ENCODE measurements at places on chromosomes 2 and 18.

- DNase-seq = no peak
Measured at GRCh38 chr18:75752740-75753263, 325.3 kb upstream of the SMIM21 start.

DNA sequence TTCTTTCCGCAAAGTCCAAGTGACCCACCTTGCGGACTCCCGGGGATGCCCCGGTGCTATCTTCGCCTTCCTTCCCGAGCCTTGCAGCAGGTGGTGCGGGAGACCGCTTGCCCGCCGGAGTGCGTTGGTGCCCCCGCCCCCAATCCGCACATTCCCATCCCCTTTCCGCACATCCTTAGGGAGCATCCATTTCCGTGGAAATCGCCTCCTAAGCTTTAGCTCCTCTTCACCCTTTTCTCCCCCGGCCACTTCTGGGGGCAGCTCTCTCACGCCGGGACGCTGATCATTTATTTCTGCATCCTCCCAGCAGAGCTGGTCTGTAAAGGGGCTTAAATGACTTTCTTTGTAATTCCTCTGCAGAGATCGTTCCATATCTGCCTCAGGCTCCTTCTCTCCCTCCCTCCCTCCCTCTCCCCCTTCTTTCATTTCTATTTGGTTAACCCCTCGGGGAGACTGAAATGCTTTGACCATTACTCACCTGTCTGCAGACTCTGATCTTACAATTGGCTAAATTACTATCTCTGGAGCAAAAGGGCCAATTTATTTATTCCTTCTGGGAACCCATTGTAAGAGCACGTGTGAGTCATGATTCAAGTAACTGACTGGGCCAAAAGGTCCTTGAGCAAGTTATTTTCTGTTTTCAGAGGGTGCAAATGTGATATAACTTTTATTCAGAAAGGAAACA is 1.3 kb upstream of the LYPD1 start:
- no peak for DNase-seq

DNA sequence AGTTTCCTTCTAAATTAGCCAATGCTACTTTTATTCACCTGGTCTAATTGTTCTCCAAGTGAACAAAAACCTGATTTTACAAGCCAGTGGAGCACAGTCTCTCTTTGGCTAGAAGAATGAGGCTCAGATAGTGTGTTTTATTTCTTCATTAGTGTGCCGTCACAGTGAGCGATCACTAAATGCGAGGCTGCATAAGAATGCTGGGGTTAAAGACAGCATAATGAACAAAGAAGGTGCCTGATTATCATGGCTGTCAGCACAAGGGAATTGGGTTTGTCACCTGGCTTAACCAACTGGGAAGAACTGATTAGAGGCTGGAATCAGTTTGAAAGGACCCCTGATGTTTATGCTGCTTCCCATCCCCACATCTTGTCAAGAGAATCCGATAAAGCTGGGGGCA is 76.4 kb downstream of the EPHA4 start:
- no peak for DNase-seq

DNA sequence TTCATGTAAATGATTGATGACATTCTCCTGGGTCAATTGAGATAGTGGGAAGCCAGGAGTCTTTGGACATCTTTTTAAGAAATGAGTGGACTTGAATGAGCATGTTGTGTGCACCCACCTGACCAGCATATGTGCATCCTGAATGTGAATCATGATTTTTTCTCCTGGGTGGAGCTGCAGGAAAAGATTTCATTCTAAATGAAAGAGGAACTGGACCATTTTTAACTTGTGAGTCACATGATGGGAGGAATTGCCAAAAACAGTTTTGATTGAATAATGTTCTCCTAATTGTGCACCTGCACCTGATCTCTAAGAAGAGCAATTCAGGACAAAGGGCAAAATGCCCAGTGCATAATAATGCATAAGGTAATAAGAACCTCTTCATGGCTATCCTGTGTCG is 32.3 kb downstream of the COPS8 start:
- no peak for DNase-seq

DNA sequence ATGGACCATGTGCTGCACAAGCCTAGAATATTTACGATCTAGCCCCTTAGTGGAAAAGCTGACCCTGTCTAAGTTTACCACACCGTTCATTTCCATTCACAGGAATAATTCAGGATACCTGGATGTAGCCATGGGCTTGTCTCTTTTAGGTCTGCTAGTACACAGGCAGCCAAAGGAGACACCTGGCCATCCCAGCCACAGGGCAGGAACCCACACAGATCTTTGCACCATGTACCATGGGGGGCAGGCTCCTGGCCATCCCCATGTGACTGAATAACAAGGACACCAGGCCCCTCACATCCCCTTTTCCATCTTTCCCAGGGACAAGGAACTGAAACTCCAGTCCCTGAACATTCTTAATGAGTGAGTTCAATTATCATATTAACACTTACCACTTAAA is 467.3 kb upstream of the MYT1L start:
- DNase-seq = no peak

GRCh38 chr18:8991155-8991554 is 111.3 kb upstream of the NDUFV2 start:
- DNase-seq = no peak

- DNase-seq = no peak
Measured at GRCh38 chr2:67251741-67252140, 145.4 kb upstream of the ETAA1 start.

GRCh38 chr2:108288534-108289106 is at the start of gene SULT1C2:
SULT1C2 (plus strand) TSS chr2:108288895; CDS start chr2:108293668, 4,773 bp downstream.
- DNase-seq = no peak

- DNase-seq = no peak
Measured at GRCh38 chr18:22293417-22293816, 124.0 kb downstream of the GATA6 start.

DNA sequence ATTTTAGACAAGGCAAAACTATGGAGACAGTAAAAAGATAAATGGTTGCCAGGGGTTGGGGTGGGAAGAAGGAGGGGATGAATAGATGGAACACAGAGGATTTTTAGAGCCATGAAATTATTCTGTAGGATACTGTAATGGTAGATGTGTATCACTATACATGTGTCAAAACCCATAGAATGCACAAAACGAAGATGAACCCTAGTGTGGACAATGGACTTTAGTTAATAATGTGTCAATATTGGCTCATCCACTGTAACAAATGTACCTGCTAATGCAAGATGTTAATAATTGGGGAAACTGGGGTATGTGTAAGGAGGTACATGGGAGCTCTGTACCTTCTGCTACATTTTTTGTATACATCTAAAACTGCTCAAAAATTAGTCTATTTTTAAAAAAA is 1.8 kb upstream of the CD302 start:
- no peak for DNase-seq

DNA sequence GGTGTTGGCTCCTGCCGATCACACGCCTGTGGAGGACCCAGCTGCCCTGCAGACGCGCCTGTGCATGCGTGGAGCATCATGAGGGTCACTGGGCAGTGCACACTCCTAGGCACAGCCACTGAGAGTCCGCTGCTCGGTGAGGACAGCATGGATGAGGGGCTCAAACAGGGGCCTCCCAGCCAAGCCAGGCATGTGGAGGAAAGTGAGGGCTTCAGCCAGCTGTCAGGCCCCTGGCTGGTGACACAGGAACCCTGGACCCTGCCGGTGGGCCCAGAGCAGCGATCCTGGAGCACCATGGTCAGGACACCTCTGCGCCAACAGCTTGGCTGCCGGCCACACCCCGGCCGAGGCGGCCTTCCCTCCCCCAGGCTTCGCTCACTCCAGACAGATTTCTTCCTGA is 171.2 kb downstream of the RTP5 start:
- no peak for DNase-seq

DNA sequence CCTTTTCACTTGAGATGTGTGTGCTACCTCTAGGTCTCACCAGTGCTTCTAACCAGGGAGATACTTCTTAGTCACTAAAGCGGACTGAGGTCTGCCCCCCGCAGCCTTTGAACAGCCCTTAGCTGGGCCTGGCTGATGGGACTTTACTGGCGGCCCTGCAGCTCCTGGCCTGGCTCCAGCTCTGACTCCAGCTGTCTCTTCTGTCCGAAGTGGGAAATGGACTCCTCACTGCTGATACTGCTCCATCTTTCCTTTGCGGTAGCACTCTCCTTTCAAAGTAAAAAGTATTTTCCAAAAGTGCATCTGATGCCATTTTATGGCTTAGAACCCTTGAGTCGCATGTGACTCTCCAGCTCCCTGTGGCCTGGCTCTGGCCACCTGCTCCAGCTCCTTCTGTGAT is 64.5 kb downstream of the ATP9B start:
- DNase-seq = no peak

DNA sequence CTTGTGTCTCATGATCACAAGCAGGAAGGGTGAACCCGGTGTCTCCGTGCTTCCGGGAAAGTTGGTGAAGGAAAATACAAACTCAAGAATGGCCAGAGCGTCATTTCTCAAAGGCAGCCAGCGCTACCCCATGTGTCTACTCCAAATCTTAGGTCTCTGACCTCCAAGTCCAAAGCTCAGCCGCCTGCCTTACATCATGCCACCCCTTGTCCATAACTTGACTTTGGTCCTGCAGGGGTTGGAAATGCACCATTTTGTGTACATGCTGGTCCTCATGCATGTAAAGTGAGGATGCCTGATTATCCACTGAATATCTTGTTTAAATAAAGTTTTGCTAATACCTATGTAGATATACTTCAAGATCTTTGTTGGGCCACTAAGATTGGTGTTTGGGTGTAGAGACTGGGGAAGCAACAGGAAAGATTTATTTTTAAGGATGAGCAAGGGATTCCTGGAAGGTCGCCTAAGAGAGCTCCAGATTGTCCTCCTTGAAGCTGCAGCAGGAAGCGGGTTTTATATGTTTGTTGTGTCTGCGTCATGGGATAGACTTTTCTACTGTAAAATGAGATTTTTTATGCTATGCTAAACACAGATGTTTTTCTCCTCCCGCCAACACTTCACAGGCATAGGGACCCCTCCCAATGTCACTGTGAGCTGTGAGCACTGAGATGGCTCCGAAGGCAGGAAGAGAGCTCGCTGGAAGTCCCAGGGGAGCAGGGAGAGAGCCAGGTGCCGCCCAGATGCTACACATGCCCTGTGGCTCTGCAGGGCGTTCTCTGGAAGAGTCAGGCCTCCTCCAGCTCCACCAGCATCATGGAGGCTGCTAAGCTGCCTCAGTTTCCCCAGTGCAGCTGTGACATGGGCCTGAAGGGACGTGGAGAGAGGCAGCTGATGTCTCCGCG is 176.2 kb upstream of the HDAC4 start:
- DNase-seq = no peak

DNA sequence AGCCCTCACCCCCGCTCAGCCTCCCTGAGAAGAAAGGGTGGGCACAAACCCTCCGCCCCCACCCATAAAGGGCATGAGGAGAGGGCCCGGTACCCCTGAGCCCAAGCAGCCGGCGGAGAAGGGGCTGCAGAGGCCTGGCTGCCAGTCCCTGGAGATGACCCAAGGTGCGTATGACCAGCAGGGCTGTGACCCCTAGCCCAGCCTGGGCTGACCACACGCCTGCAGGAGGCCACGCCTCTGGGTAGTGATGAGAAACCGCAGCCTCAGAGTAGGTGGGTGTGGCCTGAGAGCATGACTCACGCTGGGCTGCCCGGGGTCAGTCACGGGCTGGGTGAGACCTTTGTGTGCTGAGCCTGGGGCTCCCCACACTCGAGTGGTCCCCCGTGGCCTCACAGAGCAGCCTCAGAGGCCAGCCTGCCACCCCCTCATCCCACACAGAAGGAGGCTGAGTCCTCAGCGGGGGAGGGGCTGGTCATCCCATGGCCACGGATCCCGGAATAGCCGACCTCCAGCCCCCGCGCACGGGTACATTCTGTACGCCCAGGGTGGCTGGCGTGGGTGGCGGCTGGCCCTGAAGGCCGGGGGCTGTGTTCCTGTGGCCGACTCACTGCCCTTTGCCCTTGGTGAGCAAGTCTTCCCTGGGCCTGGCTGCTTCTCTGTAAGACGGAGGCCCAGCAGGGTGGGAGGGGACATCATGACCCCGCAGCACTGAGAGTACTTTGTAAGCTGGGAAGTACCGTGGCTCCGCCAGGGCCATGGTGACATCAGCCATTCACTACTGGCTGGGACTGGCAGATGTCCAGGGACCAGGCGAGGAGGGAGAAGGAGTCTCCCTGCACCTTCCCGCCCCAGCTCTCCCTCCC is 110.8 kb upstream of the OTOS start:
- DNase-seq = no peak

- no peak for DNase-seq
Measured at GRCh38 chr2:32902986-32903385, 43.8 kb upstream of the LTBP1 start.

DNA sequence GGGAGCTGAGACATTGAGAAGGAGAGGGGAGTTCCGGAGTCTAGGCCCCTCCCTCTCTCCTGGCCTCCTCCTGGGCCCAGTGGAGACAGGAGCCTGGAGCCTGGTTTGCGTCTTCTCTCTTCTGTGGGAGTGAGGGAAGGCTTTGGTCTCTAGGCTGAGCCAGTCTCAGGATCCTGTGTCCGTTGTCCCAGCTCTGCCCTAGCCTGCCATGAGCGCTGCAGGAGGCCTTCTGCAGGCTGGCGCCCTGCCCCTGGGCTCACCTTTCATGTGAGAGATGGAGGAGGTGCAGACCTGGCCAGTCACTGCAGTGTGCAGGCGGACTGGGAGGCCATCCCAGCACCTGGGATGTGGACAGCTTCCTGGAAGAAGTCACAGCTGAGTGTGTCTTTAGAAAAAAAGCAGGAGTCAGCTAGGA is 8.7 kb downstream of the IMPA2 start:
- DNase-seq = no peak

DNA sequence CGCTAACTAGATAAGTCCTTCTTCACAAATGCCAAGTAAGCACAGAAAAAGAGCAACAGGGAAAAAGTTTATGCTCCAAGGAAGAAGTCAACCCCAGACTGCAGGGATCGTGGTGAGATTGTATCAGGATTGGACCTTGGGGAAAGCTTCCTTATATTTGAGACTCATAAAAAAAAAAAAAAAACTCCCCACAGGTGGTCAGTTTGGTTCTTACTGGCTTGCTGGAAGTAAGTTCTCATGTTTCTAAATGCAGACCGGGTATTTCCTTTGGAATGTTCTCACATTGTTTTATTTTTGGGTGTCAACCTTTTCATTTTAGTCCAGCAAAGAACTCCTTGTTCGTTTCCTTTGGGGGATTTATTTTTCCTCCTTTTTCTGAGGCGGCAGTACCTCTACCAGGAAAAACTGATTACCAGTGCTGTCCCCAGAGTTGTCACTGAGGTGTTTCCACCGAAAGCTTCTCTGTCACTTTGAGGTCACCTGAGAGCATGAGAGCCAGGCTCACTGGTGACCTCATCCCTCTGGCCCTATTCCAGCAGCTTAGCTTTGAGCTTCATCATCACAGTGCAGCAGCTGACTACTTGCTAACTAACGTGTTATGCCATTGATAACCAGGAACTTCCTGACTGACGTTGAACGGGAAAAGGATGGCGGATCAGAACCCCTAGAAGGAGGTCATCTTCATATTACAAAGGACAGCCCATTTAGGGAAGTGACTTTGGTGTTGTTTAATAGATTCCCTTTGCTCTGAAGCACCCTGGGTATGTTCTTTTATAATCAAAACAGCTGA is 16.8 kb upstream of the ATP8B1 start:
- no peak for DNase-seq
